ENCODE measurements at places on chromosomes 2 and 18.

GRCh38 chr2:30236591-30237238 lies 5.4 kb downstream of the LBH start:
- peak; percentile 66 for DNase-seq

- no peak for DNase-seq
Observed at GRCh38 chr2:105403783-105404698, 5.2 kb upstream of the FHL2 start.

DNA sequence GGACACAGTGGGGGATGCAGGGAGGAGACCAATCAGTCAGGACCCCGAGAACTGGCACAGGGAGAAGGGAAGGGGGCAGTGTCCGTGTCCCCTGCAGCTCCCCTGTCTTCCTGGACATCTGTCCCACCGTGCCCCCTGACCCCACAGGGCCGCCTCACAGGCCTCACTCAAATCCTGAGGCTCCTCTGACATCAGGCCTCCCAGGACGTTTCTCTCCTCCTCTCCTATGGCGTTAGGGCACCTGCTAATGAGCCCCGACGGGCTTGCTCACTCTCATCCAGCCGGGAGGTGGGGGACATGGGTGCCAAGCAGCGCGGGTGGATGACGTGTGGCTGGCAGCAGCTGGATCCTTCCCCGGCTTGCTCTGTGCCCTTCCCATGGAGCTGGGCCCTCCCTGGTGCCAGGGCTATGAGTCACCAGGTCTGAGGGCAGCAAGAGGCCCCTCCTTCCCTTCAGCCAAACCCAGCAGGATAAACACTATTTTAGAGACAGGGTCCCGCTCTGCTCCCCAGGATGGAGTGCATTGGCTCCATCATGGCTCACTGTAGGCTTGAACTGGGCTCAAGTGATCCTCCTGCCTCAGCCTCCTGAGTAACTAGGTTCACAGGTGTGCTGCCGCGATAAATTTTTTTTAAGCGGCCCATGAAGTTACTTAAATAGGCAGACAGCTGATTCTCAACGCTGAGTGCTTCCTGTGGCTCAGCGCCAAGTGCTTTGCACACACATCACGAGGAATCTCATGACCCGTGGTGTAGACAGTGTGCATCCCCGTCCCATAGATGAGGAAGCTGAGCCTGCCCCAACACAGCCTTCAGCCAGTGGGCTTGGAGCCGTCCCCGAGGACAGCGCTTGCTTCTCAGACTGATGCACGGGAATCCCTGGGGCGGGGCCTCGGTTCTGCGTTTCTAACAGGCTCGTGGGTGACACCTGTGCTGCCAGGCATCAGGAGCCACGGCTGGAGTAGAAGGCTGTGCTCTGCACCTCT lies 64.5 kb upstream of the HDAC4 start:
- DNase-seq = peak; percentile 91

DNA sequence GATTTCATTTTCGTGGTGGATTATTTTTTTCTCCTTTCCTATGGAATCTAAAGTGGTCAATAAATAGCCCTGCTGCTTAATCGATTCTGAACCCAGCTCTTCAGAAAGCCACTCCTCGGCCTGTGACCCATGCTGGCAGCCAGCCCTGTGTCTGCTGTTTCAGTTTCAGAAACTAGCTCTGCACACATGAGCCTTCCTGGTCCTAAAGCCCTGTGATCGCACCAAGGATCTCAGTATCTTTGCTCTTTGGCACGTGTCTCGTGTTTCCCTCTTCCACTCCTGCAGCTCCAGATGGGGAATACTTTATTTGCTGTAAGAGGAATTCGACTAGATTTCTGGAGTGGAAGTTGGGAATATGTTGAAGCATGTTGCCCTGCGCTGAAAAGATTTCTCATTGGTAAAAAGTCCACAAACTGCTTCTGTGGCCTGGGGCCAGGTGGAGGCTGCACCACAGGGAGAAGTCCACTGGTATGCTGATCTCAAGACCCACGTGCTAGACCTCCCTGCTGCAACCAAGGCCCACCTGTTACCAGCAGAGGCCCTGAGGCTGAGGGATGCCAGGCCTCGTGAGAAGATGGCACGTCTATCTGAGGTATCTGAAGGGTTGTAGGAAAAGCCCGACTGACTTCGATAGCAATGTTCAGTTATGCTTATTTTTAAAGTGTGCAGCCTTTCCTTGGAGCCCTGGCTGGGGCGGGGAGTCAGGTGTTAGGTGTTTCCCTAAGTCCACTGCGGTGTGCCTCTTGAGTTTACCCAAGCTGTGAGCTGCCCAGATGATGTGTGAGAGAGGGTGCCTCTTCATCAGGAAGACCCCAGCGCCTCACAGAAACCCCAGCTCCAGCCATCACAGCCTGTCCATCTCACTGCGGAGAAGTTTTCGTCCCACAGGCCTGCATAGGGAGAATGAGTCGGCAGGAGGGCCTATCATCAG lies 33.6 kb upstream of the CELF4 start:
- DNase-seq = no peak

DNA sequence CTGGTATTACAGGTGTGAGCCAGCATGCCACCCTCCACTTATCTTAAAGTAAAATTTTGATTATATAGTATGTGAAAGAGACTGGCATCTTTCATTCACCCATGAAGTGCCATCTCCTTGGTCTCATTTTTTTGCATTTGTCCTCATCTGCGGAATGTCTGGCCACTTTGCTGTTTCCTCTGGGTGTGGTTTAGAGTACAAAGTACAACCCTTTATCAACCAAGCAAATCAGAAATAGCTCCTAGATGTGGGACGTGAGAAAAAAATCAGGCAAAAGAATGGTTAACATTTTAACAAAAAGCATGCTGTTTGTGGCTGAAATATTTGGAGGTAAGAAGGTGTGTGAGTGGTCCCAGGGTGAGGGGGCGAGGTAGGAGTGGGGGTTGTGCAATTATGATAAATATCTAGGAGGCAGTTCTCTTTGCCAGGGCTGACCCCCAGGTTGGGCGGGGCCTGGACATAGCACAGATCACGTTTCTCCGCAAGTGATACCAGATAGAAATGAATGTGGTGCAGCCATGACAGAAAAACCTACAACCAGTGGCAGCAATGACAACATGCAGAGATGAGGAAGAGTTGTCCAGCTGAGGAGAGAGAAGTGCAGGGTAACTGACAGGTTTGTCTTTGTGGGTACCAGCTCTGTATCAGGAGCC lies 115.8 kb upstream of the SERTAD2 start:
- DNase-seq = no peak

- no peak for DNase-seq
Observed at GRCh38 chr2:24857746-24858145, 62.3 kb downstream of the ADCY3 start.

DNA sequence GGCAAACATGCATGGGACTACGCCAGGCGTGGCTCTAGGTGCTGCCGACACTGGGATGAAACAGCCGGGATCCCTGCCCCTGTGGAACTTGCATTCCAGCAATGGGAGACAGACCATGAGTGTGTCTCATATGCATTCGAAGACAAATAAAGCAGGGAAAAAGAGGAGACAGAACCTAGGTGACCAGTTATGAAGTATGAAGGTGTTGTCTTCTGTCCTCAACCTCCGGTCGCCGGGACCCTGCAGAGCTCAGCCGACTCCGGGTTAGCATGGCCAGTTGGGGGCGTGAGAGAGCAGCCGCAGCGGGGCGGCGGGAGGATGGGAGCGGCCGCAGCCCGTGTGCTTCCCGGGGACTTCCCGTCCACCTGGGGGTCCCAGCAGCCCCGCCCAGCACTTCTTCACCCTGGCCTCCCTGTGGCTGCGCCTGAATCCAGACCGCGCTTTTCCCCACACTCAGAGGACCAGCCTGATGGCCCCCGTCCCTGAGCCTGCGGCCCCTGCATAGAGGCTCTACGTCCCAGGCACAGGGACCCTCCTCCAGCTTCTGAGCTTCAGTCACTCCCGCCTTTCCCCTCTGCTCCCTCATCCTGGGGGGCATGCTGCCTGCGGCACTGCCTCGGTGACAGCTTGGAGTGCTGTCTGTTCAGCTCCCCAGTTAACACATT lies 11.4 kb downstream of the ID2 start:
- DNase-seq = no peak

DNA sequence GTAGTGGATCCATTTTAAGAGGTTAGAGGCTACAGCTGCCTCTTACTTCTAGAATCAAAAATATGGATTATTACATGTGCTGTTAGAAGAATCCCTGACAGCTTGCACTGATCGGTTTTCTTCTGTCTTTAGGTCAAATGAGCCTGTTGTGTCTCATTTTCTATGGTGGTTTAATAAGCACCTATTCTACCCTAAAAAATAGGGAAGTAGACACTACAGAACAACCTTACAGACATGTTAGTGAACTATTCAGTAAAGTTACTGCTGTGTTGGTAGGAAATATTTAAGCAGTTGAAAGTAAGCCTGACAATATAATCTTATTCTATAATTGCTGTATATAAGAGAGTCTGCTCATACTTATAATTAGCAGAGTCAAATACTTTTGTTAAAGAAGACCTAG lies 168.5 kb upstream of the NOSTRIN start:
- no peak for DNase-seq

DNA sequence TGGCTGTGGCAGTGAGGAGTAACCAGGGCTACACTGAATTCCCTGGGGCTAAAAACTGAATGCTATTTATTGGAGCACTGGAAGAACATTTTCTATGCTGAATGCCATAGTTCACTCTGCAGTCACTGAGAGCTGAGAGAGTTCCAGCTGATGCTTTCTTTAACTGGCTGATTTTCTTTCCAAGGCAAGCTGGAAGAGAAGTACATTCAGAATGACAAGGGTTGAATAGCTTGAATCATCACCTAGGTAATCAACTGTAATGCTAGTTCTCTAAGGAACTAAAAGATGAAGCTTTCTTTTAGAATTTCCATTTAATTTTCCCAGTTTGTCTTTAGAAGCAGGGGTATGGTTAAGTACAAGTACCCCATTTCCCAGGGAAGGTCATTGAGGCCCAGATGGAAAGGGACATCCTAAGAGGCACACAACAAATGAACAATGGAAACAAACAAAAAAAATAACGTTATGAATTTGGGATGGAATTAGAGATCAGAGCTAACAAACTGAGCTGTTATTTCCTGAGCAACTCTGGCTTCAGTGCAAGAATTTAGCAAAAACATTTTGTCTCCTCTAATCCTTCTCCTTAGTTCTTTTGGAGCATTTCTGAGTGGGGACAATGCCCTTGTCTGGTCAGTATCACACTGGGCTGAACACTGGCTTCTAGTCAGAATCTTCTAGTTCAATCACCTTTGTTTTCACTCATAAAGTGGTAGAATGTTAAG lies 132.8 kb upstream of the REG3A start:
- DNase-seq = no peak

DNA sequence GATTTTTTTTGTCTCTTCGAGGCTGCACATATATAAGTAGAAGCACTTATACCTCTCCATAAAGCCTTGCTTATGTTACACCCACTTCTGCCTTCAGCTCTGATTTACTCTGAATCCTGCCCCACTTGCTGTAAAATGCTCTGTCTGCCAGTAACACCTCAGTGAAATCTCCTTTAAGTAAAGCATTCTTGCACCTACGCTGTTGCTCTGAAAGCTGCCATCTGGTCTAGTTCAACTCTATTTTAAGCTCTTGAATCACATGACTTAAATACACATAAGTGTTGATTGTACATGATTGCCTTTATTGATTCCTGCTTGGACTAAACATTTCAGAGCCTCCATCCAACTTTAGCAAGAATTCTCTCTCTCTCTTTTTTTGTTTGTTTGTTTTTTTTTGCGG lies 609.0 kb upstream of the CELF4 start:
- no peak for DNase-seq

DNA sequence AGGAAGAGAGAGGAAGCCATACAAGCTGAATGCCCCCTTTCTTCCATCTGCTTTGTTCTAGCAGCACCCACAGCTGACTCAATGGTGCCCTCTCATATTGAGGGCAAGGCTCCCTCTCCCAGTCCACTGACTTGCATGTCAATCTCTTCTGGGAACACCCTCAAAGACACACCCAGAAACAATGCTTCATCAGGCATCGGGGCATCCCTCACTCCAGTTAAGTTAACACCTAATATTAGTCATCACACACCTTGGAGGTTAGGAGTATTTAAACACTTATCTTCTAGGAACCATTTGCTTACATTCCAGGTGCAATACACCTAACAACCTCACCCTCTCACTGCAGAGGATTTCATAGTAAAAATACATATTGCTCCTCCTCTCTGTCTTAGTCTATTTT lies 993.5 kb upstream of the DDX18 start:
- no peak for DNase-seq

- no peak for DNase-seq
Observed at GRCh38 chr2:3493615-3494007, 25.7 kb downstream of the ADI1 start.

DNA sequence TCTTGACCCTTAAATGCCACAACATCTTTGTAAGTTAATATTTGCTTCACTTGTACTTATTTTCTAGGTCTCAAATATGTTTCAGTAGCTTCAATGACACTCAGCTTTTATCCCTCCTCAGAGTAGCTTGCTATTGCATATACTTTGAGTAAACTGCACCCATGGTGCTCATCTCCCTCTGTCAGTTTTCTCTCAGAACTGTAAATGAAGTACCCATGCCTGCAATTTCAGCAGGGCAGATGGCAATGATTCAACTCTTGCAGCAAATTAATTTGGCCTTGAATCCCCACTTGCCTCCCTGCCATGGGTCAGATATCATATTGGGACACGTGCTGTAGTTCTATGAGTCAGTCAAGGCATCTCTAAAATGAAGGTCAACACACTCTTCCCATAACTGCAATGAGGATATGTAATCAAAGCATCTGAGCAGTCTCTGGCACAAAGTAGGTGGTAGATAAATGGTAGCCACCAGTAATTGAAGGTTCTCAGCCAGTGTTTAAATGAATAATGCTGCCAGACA lies 225.8 kb downstream of the PIEZO2 start:
- no peak for DNase-seq

DNA sequence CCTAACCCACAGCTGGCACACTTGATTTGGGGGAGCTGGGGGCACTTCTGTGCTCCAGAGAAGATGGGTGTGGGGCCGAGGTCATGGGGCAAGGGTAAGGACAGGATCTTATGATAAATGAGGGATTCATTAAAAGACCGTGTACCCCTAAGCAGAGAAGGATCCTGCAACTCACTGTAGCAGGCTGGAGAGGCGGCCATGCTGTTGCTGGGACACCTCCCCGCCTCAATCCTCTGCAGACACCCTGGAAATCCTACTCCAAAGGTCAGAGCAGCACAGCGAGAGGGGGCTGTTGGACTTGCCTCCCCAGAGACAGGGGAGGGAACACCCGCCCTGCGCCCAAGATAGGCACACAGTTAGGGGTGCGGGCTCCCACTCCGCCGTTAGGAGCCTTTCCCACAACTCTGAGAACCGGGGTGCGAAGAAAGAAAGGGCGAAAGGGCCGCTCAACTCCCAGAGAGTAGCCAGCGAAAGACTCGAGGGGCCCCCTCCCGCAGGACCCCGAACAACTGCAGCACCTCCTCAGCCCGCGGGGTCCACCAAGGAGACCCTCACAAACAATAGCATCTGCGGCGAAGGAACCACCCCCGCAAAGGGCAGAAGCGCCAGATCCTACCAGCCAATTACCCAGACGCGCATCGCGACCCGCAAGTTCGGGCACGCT lies 1.4 kb downstream of the PARD6G start:
- no peak for DNase-seq

Data from Right ventricle myocardium inferior (tissue), 1 donor.